CD4-positive, CD25-positive, alpha-beta regulatory T cell (primary cell): ENCODE measurements at places on chromosomes 13 and 19. TPM values are rescaled to one million over a fixed set of nuclear protein-coding genes. Genes with fewer than 3 reads are reported as not detected.

GRCh38 chr13:108176685-108177274 lies 38.6 kb downstream of the LIG4 start:
- no peaks in the 10 kb centered on the region for H3K27me3 ChIP-seq
- no peaks in the 10 kb centered on the region for H3K4me1 ChIP-seq
- H3K4me3 ChIP-seq = no peak overlapping the region
- no peaks in the 10 kb centered on the region for H3K36me3 ChIP-seq
- no peak overlapping the region for H3K27ac ChIP-seq

- H3K36me3 ChIP-seq = peaks cover 31% of the 10 kb centered on the region
- H3K4me1 ChIP-seq = peaks cover 15% of the 10 kb centered on the region
- no peak overlapping the region for H3K4me3 ChIP-seq
These were observed 5.7 kb downstream of the ZNF574 start for GRCh38 chr19:42081584-42082203.

Gene FFAR2
- total RNA-seq = not detected

Gene FLT3LG
- total RNA-seq = 250 TPM

Gene FGF22
- 0.81 TPM for total RNA-seq
